ENCODE measurements at places on chromosomes 3 and 15.

DNA sequence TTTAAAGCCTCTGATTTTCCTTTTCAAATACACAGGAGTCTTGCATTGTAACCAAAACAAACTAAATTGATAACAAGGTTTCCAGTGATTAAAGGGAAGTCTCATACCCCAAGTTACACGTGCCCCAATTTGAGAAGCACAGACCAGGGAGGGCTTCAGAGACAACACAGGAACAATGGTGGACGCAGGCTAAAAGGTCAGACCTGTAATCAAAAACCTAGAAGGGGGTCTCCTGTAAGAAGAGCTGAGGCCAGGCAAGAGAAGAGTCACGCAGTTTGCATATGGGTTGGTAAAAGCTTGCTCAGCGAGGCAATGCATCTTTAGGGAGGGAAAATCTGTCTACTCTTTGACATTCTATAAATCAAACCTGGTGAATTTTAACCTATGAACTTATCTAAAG, 58.6 kb upstream of the MCF2L2 start:
- no peak for DNase-seq

GRCh38 chr15:71115567-71116351, 488 bp downstream of the THSD4 start:
- DNase-seq, result peak; percentile 61

GRCh38 chr3:32203854-32204253, 34.6 kb upstream of the CMTM8 start:
- no peak for DNase-seq

DNA sequence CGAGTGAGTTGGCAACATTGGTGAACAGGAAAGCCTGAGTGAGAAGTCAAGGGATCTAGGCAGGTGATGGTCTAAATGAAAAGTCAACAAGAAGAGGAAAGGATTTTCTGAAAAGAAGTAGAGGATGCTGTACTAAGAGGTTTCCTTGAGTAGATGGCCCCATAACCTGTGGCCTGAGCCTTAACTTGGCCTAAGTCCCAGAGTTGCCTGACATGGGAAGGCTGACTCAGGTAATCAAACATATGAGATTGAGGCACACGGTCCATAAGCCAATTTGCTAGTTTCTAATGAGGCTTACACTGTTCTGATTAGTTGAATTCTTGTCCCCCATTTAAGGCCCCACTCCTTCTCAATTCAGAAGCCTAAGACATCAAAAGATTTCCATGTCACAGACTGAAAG, 262.5 kb upstream of the LMCD1 start:
- DNase-seq, result no peak

DNA sequence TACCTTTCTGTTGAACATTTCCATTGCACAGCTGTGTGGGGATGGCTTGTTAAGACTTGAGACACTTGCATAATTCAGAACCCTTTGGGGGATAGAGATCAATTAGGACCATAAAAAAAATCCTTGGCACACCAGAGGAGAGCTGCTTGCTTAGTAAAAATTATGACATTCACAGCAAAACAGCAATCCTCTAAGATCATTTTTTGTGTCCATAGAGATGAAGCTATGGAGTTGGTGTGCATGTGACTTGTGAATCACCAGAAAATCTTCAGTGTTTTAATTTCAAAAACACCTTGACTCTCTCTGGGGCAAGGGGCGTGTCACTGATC, 7.7 kb downstream of the COL8A1 start:
- DNase-seq, result no peak

DNA sequence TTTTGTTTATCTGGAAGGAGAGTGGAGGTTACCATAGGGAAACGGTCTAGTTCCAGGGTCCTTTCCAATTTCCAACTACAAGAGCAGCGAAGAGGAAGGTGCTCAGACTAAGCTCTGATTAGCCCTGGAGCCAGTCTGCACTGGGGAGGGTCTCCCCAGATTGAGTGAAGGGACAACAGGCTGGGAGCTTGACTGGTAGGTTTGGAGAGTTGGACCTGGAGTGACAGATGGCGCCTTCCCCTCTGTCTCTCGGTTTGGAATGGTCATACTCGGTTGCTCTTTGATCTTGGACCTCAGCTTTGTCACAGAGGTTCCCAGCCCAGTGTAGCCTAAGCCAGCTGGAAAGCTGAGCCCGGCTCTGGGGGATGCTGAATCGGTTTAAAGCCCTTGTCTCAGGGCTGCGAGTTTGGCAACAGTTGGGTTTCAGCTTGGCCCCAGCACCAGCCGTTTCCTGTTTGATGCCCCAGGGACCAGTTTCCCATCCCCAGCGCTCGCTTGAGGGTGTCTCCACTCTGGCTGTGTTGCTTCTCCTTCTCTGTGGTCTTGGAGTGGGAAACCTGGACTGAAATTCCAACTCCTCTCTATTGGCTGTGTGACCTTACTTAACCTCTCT, 53.1 kb upstream of the ULK4 start:
- DNase-seq, result peak; percentile 70

DNA sequence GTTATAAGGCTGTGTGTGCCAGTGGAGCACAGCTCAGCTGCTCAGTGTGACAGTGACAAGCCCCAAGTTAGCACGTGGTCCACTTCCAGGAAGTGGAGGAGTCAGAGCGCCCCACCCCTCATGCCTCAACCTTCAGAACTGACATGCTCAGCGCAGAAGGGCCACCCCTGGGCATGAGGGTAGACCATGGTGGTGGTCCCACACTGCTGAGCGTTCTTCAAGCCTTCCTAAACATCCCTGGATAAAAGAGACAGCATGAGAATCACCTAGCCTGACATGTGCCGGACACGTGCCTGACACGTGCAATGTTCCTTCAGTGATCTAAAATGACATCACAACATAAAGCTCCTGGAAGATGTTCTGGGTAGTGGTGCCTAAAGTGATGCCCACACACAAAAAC, 16.8 kb downstream of the ATP10A start:
- no peak for DNase-seq

GRCh38 chr3:48881652-48882114, 17.0 kb downstream of the SLC25A20 start:
- DNase-seq, result no peak

- DNase-seq, result no peak
Observed at GRCh38 chr3:58566398-58567250, 10.6 kb downstream of the FAM107A start.

DNA sequence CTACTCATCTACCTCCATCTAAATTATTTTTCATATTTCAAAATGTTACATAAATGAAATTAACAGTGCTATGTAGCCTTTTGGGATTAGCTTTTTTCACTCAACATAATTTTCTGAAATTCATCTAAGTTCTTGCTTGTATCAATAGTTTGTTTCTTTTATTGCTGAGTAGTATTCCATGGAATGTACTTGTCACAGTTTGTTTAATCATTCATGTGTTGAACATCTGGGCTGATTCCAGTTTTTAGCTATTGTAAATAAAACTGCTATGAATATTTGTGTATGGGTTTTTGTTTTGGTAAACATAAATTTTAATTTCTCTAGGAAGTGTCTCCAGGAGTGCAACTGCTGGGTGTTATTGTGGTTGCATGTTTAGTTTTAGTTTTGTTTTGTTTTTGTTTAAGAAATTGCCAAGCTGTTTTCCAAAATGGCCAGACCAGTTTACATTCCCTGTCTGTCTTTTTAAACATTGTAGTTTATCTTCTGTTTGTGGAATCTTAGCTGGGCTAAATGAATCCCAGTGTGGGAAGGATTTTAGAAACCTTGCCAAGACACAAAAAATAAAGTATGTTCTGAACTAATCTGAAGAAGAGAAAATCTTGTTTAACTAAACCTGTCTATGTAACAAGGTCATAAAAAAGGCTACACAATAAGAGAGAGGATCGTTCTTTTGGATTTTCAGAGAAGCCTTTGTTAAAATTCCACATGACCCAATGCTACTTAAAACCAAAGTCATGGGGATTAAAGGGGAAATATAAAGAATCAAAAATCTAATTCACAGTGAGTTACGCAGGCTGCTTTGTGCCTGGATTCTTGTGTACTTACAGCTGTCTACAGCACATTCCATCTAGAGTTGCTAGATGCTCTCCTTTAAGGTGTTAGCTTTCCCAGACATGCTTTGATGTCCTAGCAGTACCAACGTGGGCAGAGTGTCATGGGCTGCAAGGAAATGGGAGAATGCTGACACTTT, 129.2 kb upstream of the SUCLG2 start:
- DNase-seq, result no peak

- no peak for DNase-seq
Observed at GRCh38 chr3:9716801-9717555, 13.3 kb downstream of the CPNE9 start.

DNA sequence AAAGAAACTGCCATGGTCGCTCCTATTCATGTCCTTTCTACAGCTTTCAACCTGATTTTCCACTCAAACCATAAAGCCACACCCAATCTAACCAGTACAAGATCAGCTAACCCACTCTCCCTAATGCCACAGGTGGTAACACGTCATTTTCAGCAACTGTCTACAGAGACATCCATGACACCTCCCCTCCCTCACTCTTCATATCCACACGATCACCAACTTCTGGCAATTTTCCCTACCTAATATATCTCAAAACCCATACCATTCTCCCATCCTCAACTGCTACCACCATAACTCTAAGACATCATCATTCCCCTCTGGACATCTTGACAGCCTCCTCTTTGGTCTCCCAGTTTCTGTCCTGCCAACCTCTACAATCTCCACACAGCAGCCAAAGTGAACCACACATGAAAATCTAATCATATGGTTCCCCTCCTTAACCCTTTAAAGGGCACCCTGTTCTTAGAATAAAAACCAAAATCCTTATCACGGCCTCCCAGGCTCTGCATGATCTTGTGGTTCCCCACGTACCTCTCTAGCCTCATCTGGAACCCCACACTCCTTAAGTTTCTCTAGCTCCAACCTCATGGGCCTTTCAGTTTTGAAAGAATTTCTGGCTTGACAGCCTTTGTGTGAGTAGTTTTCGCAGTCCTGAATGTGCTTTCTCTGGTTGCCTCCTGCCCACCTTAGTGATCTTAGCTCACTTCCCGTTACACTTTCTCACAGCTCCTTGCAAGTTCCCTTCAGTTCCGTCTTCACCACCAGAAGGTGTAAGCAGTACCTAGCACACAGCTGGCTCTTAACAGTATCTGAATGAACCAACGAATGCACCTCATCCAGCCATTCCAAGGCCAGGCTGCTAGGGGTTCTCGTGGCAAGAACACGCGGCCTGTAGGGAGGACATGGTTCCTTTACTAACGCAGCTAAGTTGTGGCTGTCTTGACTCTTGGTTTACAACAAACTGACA, 33.4 kb downstream of the SPINK8 start:
- no peak for DNase-seq

DNA sequence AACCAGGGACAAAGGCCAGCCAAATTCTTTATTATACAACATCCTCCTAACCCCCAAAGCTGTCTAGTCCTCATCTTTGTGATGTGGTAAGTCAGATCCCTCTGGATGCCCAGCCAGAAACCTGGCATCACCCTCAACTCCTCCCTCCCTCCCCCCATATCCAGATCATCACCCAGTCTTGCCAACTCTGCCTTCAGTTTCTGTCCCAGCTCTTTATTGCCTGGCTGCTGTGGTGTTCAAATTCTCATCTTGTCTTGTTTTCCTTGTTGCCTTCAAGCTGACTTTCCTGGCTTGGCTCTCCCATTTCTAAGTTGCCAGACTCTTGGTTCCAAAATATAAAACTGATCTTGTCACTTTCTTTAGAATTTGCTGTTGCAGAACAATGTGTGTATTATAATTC, 28.6 kb downstream of the MAP2K1 start:
- DNase-seq, result no peak

DNA sequence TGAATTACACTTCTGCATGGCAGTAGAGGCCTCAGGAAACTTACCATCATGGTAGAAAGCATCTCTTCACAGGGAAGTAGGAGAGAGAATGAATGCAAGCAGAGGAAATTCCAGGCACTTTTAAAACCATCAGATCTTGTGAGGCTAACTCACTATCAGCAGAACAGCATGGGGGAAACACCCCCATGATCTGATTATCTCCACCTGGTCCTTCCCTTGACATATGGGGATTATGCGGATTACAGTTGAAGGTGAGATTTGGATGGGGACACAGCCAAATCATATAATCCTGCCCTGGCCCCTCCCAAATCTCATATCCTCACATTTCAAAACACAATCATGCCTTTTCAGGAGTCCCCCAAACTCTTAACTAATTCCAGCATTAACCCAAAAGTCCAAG, 691.1 kb downstream of the SI start:
- DNase-seq, result no peak

- DNase-seq, result no peak
Observed at GRCh38 chr15:70508561-70509281, 254.6 kb downstream of the UACA start.

- DNase-seq, result no peak
Observed at GRCh38 chr3:112331851-112332250, 1.1 kb upstream of the CD200 start.

DNA sequence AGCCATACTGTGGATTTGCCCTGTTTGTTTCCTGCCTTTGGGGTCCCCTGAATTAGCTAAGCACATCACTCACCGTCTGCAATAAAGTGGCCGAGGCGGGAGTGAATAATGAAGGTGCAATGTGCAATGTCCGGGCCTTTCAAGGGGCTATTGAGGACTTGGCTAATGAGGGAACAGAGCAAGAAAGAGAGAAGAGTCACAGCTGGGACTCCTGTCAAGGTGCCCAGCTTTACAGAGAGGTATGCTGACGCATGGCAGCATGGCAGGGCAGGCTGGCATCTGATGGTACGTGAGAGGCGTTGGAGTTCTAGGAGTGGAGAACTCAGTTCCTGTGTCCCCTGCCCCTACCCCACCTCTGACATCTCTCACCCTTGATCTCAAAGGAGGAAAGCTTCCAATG, 13.8 kb upstream of the ATP2B2 start:
- peak; percentile 19 for DNase-seq

GRCh38 chr3:173501931-173502489, 104.5 kb downstream of the NLGN1 start:
- DNase-seq, result no peak

GRCh38 chr3:177041730-177042551, 155.3 kb downstream of the TBL1XR1 start:
- DNase-seq, result no peak

GRCh38 chr15:63605816-63606215, 8.6 kb downstream of the FBXL22 start:
- DNase-seq, result no peak
